ENCODE measurements at places on chromosomes 12 and 14.

GRCh38 chr14:100256339-100256895, 17.5 kb downstream of the YY1 start:
- DNase-seq: no peak

- no peak for DNase-seq
Measured at GRCh38 chr12:98513379-98514322, 1.7 kb upstream of the TMPO start.

DNA sequence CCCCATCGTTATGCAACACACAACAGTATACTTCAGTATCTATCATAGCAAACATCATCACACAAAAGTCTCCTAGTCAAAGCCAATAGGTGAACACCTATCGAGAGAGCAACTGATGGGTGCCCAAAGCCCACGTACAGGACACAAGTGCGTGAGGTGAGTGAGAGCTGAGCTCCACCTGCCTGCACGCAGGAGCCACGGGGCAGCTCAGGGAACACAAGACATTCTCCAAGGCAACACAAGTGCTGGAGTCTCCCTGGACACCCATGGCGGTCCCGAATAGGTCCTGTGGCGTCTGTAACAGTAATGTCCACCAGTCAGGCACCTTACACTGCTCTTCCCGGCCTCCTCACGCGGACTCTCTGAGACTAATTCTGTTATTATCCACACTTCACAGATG, 44.3 kb downstream of the CDC42BPB start:
- DNase-seq: no peak

- DNase-seq: no peak
Measured at GRCh38 chr12:91786499-91787272, 359.0 kb downstream of the BTG1 start.

- DNase-seq: no peak
Measured at GRCh38 chr12:5073853-5074252, 30.2 kb downstream of the KCNA5 start.

DNA sequence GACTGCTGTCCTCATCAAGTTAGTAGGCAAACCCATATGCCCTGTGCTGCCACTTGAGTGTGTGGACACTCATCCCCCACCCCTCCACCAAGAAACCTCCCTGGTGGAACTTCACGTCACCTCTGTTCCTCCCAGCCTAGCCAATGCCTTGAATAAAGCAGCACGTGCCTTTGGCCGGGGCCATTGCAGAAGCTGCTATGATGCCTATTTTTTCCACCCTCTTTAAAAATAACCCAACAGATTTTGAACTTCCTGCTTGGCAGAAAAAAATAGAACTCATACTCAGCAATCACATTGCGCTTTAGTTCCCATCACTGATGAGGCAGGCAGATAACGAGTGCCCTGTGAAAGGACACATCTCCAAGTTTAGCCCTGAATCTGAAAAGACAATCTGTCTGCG, 23.1 kb upstream of the PWP1 start:
- no peak for DNase-seq

DNA sequence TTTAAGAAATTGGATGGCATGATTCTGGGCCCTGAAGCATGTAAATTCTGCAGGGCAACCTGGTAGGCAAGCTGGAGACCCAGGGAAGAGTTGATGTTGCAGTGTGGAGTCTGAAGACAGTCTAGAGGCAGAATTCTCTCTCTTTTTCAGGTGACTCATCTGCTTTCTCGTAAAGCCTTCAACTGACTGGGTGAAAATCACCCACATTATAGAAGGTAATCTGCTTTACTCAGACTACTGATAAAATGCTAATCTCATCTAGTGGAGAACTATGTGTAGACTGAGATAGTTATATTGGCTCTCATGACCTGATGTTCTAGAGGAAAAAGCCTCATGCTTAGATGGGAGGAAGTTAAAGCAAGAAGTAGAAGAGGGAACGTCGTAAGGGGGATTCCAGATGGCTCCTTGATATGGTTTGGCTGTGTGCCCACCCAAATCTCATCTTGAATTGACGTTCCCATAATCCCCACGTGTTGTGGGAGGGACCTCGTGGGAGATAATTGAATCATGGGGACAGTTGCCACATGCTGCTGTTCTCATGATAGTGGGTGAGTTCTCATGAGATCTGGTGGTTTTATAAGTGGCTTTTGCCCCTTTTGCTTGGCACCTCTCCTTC, 723.8 kb downstream of the BCL11B start:
- DNase-seq: peak; percentile 21

GRCh38 chr14:54856152-54856551, 46.5 kb downstream of the GCH1 start:
- no peak for DNase-seq

- DNase-seq: no peak
Measured at GRCh38 chr14:50874757-50875156, 2.9 kb downstream of the ABHD12B start.

GRCh38 chr12:30178916-30179315, 395.2 kb upstream of the TMTC1 start:
- no peak for DNase-seq

DNA sequence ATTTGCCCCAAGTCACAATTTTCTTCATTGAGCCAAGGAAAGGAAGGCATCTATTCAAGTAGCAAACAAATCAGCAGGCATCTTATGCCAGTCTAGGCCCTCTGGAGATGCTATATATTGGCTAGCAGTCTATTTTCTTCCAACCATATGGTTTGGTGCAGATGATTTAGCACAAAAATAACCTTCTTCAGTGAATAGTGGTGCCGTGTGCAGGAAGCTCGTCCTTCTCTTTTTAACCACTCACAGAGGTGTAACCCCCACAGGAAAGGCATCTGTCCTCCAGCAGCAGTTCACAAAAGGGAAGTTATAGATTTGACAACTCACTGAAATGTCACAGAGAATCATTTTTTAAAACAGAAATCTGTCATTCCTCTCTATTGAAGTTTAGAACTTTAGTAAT, 445.7 kb upstream of the SYT1 start:
- DNase-seq: no peak

DNA sequence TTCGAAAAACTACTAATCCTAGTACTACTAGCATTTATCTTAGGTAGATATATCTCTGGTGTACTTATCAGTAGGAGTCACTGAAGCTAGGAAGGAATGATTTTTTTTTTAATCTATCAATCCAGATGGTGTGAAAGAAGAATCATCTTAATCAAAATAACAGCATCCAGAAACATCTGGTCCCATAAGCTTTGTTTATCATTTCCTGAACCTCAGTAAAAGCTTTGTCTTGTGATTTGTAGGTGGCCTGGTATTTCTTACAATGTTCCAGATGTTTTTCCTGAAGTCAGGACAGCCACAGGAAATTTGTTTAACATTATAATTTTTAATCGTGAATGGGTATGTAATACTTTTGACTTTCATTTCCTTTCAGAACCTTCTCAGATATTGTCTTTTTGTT, 28.0 kb upstream of the LUM start:
- no peak for DNase-seq

- no peak for DNase-seq
Measured at GRCh38 chr12:106976668-106977067, 10.3 kb downstream of the MTERF2 start.

GRCh38 chr12:89576572-89577220, 50.8 kb upstream of the POC1B start:
- no peak for DNase-seq

- DNase-seq: no peak
Measured at GRCh38 chr14:63203618-63204406, 431 bp upstream of the RHOJ start.

DNA sequence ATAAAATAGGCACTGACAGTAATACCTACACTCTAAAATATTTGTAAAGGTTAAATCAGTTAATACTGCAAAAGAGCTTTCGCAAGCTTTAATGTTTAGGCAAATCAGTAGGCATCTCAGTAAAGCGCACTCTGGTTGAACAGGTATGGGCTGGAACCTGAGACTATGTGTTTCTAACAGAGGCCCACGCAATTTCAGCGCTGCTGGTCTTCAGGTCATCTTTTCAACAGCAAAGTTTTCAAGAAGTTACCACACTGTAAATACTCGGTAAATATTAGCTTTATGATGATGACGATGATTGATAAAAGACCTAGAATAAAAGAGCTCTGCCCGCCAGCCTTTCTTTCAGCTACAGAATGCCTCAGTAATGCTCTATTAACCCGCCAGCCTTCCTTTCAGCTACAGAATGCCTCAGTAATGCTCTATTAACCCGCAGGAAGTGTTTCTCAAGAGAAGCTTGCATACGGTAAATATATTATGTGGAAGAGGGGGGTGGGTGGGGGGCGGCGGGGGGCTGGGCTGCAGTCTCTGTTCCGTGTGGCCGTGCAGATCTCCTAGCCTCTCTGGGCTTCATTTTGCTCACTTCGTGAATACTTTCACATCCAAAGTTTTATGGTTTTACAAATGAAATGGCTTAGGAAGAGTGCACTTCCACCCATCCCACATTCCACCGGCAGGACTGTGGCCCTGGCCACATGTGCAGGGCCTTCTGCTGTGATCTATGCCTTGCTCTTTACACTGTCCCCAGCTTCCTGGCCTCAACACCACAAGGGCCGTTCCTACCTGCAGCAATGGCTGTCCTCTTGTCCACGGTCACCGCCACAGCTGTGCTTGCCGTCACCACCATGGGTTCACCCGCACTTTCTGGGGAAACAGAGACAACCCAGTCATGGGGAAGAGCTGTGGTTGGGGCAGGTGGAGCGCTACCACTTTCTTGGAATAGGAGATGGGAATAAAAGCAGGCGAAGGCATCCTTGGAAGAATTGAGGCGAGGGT, 19.9 kb downstream of the LRTM2 start:
- DNase-seq: no peak

DNA sequence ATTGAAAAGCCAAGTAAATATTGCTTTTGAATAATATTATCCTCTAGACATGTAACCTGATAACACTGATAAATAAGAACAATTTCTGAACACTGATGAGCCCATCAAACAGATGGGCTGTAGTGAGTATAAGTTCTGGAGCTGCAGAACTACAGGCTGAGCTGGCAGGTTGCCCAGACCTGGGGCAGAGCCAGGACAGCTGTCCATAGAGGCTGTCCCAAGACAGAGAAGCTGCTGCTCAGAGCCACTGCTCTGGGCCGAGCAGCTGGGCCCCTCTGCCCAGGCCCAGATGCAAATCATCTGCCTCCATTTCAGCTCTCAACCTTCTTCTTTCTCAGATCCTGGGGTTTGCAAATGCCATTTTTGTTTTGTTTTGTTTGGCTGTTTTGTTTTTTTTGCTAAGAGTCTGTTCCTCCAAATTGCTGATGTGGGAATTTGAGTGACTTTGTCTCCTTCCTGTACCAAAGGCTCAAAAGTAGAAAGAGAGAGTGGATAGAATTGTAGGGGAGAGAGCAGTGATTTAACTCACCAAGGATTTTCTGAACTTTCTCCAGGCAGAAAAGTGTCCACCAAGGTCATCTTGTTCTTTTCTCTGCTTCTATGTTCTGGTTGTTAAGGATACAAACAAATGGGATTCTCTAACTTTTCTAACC, 4.0 kb upstream of the TESPA1 start:
- no peak for DNase-seq

GRCh38 chr12:12686472-12686871, 9.5 kb downstream of the GPR19 start:
- DNase-seq: no peak

DNA sequence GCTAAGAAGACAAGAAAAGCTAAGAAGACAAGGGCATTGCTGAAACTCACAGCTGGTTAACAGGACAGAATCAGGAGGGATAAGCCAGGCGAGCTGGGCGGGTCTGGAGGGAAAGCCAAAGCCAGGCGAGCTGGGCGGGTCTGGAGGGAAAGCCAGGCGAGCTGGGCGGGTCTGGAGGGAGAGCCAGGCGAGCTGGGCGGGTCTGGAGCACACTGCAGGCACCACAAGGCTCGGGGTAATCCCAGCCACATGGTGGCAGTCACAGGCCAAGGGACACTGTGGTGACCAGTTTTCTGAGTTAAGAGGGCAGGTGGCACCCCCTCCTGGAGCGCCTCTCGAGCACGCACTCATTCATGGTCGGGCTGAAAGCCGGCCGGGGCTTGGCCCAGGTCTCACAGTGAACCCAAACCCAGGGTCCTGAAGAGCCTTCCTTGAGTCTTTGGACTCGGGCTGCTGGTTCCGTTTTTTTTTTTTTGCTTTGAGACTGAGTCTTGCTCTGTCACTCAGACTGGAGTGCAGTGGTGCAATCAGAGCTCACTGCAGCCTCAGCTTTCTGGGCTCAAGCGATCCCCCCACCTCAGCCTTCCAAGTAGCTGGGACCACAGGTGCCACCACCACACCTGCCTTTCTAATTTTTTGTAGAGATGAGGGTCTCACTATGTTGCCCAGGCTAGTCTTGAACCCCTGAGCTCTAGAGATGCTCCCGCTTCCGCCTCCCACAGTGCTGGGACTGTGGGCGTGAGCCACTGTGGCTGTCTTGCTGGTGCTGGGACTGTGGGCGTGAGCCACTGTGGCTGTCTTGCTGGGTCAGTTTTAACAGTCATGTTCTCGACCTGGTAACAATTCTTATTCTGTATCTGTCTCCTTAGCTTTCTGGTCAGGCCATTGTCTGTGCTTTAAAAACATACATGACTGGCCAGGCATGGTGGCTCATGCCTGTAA, 40.2 kb downstream of the HSP90AA1 start:
- no peak for DNase-seq

- no peak for DNase-seq
Measured at GRCh38 chr12:77007476-77007875, 57.9 kb downstream of the E2F7 start.

- DNase-seq: no peak
Measured at GRCh38 chr14:100271247-100271939, 32.4 kb downstream of the YY1 start.

DNA sequence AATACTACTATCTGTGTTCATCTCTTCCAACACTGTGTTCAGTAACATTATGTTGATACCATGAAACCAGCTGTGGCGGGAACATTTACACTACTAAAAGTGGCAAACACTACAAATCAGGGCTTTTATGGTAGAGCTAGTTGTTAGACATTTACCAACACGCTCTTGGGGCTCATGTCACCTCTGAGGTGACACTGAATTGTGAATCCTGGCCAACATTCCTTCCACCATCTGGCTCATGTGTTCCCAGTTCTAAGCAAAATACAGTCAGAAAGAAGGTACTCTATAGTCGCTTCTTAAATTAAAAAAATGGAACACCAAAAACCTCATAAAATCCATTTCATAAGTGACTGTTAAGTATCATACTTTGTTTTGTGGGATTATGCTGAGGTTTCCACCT, 436.6 kb downstream of the FUT8 start:
- no peak for DNase-seq

DNA sequence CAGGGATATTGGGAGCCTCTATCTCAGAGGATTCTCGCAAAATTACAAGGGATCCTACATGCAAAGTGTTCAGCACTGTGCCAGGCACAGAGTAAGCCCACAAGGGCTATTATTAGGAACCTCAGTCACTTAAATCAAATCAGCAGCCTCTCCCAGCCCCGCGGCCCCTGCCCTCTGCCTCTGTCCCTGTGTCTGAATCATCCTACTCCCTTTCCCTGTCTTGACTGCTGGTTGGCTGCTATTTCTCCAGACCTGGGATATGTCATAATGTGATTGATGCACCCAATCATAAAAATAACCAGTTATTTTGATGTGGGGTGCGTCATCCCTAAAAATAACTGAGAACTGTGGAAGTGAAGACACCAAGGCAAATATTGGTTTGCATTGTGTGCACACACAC, 176.3 kb downstream of the KSR2 start:
- no peak for DNase-seq

GRCh38 chr12:22691319-22691718, 66.3 kb downstream of the ETNK1 start:
- DNase-seq: no peak

GRCh38 chr14:54603362-54603761, 36.4 kb downstream of the SAMD4A start:
- DNase-seq: no peak

All from stimulated activated CD8-positive, alpha-beta memory T cell treated with anti-CD3 and anti-CD28 coated beads, Interleukin-4, amount 100 ng/mL, for 4 hours (primary cell).